ENCODE measurements at places on chromosomes 1 and 21.
A peak's percentile ranks its signal among the peaks of the same experiment; 100 is the strongest.

DNA sequence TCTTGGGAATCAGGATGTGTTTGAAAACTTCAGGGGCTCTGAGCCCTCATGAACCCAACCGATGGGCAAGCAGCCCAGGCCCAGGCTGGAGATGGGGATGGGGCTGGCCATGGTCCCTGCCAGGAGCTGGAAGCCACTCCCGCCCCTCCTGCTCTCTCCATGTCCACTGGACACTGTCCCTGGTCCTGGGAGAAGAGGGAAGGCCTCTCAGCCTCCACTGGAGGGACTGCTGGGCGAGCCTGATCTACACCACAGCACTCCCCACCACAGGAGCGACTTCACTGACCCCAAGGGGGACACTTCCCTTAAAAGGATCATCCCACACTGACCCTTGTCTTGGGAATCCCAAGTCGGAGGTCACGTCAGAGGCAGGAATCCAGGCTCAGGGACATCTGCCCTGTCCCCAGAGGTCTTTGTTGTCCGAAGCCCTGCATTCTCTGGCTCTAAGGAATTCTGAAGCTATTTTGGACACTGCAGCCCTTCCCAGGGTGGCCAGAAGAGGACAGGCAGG is 16.9 kb upstream of the COL18A1 start:
- DNase-seq = no peak

- no peak for DNase-seq
Measured at GRCh38 chr1:179175011-179175841, 54.3 kb downstream of the ABL2 start.

DNA sequence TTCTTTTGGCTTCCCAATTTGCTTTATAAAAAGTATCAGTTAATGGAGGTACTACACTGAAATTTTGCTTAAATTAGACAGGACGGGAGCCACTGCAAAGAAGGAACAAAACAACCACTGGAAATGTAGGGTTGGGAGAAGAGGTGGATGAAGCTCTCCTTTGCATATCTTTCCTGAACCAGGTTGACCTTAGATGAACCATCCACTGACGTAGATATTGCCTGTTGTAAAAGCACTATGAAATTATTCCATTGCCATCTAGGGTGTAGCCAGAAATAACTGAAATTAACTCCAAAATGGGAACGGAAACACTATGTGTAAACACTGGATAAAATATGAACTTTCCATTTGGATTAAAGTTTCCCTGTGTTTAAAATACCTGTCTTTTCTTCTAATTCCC is 1.2 kb upstream of the ABL2 start:
- peak; percentile 92 for DNase-seq

DNA sequence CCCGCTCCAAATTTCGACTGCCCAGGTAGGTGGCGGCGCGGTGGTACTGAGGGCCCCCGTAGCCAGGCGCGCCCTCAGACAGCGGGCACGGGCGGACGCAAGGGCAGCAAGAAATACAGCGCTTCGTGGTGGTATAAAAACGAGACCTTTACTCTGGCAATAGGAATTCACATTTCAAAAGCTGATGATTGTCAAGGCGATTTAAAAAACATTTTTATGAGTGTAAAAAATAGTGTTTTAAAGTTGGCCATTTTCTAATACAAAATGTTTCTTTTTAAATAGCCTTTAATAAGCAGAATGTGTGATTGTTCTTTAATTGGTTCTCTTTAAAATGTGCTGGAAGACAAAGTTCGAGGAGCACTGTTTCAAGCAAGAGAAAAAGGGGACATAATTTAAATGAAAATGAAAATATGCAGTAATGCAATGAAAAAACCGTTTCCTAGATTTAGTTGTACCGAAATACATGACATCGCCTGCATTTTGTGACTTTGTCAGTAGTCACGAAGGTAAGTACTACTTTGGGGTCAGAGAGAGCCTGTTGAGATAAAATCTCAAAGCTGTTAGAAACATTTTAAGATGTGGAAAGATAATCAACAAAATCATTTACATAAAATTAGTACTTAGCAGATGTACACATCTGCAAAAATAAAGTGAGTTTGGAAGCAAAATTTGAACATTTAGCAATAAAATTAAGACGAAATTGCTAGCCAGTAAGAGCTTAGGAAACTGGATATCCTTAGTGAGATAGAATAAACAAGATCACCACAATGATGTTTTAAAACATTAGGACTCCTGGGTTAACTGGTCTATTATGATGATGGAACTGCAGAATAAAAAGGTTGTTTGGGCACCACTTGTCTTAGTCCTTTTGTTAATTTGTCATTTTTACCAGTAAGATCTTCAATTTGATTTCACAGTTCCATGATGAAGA is 1.1 kb upstream of the PSMG1 start:
- DNase-seq = no peak

GRCh38 chr1:147496571-147497210 is 44.6 kb upstream of the BCL9 start:
- no peak for DNase-seq

DNA sequence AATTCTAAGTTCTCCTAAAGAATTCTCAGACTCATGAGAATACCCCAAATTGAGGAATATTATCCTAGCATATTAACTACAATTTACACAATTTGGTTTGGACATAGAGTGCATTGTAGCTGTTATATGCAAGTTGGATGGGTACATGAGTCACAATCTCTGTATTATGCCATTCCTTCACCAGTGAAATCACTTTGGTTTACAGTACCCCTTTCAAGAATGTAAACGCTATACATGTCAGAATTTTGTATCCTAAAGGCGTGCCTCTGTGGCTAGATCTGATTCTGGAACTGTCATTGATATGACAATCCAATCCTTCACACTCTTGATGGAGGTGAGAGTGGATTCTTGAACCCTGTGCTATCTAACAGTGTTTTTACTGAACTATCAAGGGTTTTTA is 6.7 kb upstream of the IL10RB start:
- DNase-seq = no peak

GRCh38 chr1:194230351-194231144 is 1044.1 kb upstream of the B3GALT2 start:
- no peak for DNase-seq

DNA sequence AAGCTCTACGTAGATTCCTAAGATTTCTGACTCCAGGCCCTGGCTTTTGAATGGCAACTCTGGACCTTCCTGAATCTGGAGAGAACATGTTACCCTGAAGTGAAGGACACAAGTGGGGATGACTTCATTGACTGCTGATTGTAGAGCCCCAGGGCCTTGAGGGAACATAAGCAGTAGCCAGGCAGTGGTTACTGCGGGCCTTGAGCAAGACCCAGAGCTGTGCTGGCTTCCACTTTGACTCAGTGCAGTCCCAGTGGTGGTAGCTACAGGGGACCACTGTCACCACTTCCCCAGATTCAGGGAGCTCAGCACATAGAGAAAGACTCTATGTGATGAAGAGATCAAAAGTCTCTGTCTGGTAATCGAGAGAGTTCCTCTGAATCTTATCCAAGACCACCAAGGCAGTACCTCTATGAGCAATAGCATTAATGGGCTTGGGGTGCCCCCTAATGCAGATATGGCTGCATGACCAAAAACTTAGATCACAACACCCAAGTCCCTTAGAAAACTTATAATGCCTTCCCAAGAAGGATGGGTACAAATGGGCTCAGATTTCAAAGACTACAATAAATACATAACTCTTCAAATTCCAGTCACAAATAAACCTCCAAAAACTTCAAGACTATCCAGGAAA is 1278.3 kb downstream of the AMY1C start:
- no peak for DNase-seq

- DNase-seq = no peak
Measured at GRCh38 chr1:234213658-234214128, 159.6 kb upstream of the COA6 start.

DNA sequence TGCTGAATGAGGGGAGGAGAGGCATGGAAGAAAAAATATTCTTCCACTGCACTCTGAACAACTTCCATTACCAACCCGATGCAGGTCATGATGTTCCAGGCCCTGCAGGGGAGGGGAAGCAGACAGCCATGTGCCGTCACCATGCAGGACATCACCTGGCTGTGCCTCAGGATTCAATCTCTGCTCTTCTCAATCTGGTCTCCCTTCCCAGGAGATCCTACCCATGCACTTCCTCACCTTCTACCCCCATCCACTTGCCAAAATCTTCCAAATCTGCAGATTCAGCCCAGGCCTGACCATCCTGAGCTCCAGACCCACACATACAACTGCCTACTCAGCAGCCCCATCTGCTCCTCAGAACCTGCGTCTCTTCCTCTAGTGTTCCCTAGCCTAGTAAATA is 5.8 kb upstream of the PAQR6 start:
- no peak for DNase-seq

GRCh38 chr1:1600861-1601563 is 1.1 kb upstream of the FNDC10 start:
- no peak for DNase-seq

GRCh38 chr1:119009312-119009655 is 21.1 kb upstream of the TBX15 start:
- no peak for DNase-seq

DNA sequence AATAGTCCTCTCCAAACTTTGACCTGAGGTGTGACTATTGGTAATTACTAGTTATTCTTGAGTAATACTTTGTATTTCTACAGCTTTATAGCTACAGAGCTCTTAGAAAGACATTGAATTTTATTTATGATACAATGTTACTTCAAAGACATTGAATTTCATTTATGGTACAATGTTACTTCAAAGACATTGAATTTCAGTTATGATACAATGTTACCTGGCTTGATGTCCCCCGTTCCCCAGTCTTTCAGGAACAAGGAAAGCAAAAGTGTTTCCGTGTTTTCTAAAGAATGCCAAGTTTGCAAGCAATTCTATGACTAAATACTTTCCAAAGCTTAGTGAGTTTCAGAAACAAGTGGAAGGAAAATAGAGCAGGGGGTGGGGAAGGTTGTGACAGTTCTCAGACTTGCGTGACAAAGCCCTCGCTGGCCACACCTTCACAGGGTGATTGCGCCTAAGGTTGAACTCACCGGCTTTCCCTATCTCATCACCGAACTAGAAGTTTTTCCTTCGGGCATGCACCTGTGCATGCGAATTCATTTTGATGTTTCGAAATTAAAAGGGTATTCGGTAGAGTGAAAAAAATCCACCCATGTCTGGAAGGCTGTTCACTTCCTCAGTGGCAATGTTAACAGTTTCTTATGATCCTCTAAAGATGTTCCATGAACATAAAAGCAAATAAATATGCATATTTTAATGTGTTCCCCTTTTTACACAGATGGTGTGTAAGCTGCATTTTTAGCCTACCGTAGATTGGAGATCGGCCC is 909 bp upstream of the PAXBP1 start:
- peak; percentile 9 for DNase-seq

DNA sequence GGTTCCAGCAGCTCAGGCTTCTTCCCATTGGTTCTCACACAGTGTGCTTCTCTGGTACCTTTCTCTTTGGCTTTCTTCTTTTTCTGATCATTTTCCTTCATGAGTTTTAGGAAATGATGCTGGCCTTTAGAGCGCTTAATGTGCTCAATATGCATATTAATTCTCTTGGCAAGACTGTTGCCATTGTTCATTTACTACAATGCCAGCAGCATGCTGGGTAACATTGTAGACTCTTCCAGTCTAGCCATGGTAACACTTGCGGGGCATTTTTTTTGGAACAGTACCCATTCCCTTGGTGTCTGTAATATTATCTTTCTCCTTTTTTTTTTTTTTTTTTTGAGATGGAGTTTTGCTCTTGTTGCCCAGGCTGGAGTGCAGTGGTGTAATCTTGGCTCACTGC is 21.7 kb downstream of the UBE4B start:
- DNase-seq = no peak

DNA sequence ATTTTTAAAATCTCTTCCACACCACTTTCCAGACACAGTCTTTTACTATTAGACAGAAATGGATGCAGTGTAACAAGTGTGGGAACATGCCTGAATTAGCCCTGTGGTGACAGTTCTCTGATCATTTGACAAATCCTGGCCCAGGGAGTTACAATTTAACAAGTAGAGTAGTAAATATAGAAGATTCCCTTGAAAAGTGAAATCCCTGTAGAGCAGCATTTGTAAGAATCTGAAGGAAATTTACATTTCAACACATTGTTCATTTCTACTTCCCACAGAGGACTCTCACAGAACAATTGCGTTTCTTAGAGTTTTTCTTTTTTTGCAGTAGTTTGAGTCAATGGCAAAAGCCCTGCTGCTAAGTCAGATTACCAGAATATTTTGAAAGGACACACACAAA is 458.3 kb upstream of the BRINP3 start:
- DNase-seq = no peak

DNA sequence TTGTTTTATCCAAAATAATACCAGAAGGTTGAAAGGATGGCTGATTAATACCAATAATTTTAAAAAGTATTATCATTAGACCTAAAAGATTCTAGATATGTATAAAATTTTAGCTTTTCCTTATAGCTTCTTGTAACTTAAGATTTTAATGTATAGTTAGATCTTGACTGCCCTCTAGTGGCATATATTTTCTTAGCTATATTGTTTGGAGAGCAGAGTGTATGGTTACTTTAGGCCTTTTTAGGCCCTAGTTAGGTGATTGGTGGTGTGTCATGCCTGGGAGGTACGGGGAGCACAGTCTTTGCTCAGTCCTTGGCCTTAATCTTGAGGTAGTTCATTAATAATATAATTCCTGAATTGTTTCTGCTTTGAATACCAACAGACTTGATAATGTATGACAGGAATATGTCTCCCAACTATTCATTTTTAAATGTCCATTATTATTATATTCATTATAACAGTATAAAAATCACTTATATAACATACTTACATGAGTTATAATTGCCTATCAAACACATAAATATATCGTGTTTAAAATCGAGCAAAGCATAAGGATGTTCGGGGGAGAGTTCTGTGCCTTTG is 328.4 kb downstream of the ZP4 start:
- peak; percentile 37 for DNase-seq

GRCh38 chr21:34558166-34558565 is 46.2 kb upstream of the KCNE1 start:
- DNase-seq = no peak

DNA sequence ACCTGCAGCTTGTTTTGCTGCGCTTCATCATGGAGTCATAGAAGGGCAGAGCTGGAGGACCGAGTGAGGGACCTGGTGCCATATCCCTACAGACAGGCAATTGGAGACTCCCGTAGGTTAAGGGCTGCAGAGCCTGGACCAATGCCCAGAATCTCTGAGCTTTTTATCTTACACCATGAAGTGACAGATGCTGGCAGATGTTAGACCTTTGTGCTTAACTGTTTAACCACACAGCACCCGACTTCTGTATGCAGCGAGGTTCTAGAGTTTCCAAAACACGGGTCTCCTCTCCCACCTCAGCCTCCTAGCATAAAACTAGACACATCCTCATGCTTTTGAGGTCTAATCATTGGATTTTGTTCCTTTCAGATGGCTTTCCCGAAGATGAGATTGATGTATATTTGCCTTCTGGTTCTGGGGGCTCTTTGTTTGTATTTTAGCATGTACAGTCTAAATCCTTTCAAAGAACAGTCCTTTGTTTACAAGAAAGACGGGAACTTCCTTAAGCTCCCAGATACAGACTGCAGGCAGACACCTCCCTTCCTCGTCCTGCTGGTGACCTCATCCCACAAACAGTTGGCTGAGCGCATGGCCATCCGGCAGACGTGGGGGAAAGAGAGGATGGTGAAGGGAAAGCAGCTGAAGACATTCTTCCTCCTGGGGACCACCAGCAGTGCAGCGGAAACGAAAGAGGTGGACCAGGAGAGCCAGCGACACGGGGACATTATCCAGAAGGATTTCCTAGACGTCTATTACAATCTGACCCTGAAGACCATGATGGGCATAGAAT is 47.6 kb downstream of the B3GALT5 start:
- no peak for DNase-seq

GRCh38 chr1:41663671-41664400 is 179.4 kb upstream of the EDN2 start:
- DNase-seq = no peak

- no peak for DNase-seq
Measured at GRCh38 chr1:195097316-195097715, 1510.9 kb downstream of the KCNT2 start.

Data from NCI-H526 treated with DMSO at 0.1 percent for 48 hours (cell line).